NCI-H524 (cell line): ENCODE measurements at places on chromosomes 13 and 19.

GRCh38 chr13:59631271-59631670 lies 532.5 kb downstream of the DIAPH3 start:
- no peak for DNase-seq

DNA sequence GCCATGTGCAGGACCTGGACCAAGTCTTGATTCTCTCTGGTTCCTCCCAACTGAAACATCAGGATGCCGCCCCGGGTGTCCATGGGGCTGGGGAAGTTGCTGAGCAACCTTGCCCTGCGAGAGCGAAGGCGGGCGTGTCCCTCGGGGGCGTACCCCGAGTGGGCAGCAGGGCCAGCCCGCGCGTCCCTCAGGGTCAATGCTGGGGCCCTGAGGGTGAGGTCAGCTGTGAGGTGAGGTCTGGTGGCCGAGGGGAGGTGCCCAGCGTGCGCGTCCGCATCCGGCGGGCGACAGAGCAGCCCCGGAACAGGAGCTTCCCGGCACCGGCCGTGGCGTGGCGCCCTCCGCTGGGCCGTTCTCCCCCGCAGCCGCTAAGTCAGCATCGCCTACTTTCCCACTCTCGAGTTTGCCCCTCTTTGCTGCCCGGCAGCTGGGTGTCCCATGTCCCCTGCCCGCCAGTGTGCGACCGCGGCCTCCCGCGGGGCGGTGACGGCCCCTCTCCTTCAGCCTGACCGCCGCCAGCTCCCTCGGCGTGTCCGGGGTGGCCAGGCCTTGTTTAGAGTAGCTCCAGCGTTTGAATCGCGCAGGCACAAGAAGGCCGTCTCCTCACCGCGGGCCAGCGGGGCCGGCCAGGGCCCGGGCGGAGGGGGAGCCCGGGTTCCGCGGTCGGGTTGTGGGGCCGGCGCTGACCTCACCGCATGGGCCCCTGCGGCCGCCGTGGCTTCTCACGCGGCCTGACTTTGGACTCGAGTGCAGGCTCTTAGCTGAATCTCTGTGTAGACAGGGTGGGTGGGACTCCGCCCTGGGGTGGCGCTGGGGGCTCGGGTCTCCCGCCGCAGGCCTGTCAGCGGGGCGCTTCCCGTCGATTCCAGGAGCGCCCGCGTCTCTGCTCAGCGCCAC lies 33.0 kb downstream of the GJA3 start:
- peak; percentile 21 for DNase-seq

- no peak for DNase-seq
Observed at GRCh38 chr13:64457976-64458375, 2772.2 kb downstream of the PCDH9 start.

DNA sequence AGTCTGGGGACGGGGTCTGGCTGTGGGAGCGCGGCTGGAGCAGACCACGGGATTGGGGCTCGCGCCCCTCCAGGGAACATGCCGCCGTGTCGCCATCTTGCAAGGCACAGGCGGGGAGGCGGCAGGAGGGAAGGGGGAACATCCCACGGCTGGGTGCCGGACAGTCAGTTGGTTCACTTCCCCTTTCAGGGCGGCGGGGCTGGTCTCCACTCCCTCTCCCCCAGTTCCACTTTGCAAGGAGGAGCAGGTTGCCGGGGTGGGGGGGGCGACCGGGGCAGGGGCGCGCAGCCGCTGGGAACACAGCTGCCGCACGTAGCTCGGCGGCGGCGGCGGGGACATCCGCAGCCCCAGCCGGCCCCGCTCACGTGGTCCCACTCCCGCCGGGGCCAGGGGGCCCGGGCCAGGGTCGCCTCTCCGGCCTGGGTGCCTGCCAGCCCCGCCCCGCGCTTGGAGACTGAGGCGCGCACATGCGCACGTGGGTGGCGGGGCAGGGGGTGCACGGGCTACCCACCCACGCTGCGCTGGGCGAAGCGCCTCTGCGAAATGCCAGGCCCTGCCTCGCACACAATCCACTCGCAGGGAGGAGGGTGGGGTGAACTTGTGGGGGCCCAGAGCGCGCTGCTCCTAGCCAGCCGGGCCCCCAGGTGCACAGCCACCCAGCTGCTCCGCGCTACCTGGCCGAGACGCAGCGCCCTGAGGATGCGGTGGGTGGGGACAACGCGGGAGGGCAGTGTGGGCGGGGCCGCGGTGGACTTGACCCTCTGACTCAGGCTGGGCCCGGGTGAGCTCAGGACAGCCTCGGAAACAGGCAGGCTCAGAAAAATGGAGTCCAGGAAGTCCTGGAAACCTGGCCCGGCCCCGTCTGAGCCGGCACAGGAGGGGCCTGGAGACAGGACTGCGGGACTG lies 6.4 kb downstream of the KLF16 start:
- peak; percentile 68 for DNase-seq

DNA sequence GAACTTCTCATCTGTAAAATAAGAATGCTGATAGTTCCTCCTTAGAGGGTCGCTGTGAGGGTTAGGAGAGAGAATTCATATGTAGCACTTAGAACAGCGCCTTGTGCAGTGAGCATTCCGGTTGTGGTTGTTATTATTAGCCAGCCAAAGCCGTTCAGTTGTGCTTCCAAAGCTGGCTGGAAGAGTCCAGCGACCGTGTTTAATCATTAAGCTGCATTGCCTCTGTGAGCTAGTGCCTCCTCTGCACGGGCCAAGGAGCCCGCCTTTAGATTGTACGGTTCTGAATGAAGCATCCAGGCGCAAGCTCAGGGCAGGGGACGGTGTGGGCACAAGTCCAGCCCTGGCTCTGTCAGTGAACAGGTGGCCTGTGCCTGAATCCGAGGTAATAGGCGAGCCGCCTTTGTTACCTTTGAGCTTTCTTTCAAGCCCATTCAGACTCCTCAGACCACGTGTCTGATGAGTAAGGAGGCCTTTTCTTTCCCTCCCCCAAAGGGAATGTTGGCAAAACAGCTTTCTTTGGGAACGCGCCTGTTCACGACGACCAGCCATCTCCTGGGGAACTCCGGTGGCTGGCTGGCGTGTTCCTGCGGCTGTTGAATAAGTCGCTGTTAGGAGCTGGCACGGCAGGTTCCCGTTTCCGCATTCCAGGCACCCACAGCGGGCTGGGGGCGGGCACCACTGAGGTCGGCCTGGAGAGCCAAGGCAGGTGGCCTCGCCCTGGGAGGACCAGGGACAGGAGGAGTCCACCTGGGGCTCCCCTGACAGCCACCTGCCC lies 25.1 kb downstream of the SIPA1L3 start:
- peak; percentile 51 for DNase-seq

DNA sequence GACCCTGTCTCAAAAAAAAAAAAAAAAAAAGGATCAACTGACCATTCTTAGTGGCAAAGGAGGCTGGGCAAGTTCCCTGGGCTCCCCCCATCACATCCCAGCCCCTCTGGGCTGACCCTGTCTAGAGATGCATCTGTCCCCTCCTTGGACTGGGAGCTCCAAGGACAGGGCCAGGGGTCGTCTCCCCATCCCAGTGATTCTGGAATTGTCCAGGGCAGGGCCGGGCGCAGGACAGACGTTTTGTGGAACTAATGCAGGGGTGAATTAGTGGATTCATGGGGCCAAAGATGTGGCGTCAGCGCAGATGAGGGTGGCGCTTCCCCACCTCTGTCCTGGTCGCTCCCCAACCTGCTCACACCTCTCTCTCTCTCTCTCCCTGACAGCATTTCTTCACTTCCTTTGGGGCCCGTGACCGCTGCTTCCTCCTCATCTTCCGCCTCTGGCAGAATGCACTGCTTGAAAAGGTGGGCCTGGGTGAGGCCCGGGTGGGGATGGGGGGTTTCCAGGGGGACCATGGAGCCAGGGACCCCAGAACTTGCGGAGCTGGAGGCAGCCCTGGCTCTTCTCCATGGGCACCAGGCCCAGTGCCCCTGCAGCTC lies 11.1 kb downstream of the GRAMD1A start:
- no peak for DNase-seq

DNA sequence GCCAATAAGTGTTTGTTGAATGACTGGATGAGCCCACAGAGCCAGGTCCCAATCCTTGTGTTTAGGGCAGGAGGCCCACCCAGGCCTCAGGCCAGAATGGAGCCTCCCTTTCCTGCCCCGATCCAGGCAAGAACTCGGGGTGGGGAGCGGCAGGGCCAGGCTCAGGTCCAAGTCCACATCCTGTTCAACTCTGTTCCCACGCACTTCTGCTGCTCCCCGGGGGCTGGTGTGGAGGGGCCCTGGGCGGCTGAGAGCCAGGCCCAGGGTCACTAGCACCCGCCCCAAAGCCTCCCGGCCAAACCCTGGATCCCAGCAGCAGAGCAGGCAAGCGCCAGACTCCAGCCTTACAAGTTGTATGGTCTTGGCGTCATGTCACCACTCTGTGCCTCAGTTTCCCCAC lies 8.0 kb downstream of the ANGPTL8 start:
- DNase-seq, result no peak

- no peak for DNase-seq
Observed at GRCh38 chr13:19058566-19058965, 123.1 kb downstream of the TUBA3C start.

GRCh38 chr13:75812751-75813181 lies 176.6 kb downstream of the LMO7 start:
- no peak for DNase-seq

- no peak for DNase-seq
Observed at GRCh38 chr13:113129921-113130750, 7.5 kb downstream of the F10 start.

- no peak for DNase-seq
Observed at GRCh38 chr19:51593138-51593890, 22.2 kb downstream of the ZNF175 start.

DNA sequence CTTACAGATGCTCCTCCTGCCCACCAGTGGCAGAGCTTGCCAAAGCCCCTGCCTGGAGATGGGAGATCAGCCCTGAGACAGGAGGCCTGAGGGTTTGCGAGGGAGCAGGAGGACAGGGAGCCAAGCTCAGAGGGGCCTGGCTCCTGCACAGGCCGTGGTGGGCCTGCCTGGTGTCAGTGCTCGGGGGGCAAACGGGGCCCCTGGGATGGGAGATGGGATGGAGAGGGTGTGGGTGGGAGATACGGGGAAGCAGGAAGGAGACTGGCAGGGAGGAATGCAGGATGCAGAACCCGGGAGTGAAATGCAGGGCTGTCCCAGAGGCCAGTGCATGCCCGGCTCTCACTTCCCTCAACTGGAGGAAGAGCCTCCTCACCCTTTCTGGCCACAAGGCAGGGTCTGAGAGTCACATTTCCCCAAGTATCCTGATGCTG lies 19.9 kb downstream of the ELAVL1 start:
- DNase-seq, result no peak

GRCh38 chr19:5149932-5150901 lies 181.3 kb downstream of the KDM4B start:
- DNase-seq, result no peak

DNA sequence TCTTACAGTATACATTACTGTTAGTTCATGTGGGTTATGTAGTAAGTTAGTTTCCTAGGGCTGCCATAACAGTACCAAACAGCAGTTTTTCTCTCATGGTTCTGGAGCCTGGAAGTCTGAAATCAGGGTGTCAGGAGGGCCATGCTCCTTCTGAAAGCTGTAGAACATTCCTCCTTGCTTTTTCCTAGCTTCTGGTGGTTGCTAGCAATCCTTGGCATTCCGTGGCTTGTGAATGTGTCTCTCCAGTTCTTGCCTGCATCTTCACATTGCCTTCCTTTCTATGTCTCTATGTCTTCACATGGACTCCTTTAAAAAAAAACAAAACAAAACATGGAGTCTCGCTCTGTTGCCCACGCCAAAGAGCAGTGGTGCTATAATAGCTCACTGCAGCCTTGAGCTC lies 95.4 kb downstream of the WDFY2 start:
- DNase-seq, result no peak

- no peak for DNase-seq
Observed at GRCh38 chr13:110633776-110634175, 18.4 kb downstream of the NAXD start.

- DNase-seq, result peak; percentile 91
Observed at GRCh38 chr13:25501231-25501630, 129.5 kb downstream of the ATP8A2 start.

DNA sequence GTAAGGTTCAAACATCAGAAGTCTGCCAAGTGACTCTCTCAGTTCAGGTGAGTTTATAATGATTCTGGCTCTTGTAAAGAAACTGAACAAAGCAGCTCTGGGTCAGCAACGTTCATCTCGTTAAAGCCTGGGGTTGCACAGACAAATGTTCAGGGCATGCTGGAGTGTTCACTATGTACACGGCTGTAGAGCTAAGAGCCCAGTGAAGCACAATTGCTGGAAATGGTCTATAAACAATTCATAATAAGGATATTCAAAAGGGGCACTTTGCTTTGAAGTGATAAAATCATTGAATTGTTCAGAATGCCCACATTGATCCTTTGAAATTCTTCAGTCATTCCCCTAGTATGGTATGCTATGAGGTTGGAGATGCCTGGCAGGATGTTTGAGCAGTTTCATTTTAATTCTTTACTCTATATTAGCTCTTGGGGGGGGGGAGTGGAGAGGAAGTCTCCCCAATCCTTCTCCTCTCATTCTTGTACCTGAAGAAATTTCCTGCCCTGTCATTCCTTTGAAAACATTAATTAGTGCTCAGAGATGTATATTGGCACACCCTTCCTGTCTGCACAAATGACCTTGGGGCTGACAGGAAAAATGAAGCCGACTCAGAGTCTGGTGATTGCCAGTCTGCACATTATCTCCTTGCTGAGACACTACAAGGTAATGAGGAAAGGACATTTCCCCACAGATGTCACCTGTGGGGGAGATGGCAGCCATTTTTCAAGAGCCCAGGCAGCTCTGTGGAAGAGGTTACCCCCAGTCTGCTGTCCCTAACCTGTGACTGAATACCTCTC lies 145.5 kb downstream of the DLEU7 start:
- no peak for DNase-seq

GRCh38 chr13:82627183-82627582 lies 1255.1 kb downstream of the SLITRK1 start:
- DNase-seq, result no peak

- no peak for DNase-seq
Observed at GRCh38 chr13:20037908-20038307, 79.4 kb downstream of the ZMYM2 start.

DNA sequence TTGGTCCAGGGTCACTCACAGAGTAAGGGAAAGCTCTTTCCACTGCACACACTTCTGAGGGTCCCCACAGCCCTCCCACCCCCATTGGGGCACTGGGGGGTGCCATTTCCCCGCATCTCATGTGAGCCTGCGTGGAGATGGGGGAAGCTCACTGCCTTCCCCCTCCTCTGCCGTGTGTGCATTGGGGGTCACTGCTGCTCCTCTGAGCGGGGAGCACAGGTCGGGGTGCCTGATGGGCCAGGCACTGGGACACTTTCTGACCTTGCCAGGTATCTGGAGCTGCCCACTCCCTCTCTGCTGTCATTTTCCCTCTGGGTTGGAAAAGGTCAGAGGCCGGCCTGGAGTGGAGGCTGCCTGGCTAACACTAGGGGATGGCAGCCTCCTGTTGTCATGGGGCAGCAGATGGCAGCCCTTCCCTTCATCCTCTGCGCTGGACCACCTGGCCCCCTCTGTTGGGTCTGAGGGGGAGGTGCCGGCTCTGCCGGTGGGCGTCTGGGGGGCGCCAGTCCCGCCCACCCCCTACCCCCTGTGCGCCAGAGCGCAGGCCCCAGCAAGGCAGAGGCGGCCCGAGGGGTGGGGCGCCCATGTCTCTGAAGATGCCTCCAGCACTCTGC lies 9.1 kb downstream of the SSBP4 start:
- peak; percentile 87 for DNase-seq

DNA sequence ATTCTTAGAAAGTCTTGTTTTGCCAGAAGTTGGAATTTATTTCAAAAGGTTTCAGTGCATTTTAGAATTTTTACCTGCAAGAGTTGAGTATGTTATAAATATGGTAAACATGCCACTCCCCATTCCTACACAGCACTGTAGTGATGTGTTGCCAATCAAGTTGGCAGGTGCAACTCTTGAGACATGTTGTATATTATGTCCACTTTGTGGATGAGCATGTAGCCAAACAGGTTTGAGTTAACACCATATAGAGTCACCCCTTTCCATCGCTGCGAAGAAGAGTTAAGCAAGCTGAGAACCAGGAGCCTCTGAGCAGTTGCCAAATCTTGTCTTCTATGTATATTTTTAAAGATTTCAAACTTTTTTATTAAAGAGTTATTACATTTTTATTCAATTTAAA lies 359.8 kb downstream of the LMO7 start:
- DNase-seq, result no peak
